ENCODE measurements at places on chromosomes 1 and 21.

DNA sequence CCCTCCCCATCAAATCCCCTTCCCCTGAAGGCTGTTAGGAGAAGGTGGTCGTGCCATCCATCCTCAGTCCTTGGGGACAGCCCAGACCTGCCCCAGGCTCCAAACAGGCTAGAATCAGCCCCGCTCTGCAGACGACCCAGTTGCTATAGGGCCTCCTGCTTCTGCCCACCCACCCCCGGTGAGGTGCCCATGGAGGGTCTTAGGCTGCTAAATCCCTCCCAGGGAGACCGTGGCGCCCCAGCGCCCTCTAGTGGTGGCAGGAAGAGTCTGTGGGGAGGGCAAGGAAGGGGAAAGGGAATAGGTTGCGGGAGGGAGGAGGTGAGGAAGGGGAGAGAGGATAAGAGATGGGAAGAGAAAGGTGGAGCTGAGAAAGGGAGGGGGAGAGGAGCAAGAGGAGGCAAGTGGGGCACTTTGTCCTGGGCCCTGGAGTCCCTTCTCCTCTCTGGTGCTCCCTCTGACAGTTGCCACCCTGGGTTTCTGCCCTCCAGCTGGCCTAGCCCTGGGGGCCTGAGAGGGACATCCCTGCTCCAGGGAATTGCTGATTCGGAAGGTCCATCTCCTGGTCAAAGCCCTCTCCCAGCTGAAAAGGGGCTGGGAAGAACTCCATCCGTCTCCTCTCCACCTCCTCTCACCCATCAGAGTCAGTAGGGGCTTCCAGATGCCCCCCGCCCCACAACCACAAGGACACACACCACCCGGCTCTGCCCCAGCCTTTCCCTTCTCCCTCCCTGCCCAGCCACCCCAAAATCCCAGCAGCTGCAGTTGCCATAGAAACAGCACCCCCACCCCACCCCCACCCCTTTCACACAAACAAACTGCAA lies 55.4 kb downstream of the CAMK2N1 start:
- peak; percentile 23 for DNase-seq

GRCh38 chr1:218516526-218516925 lies 171.4 kb downstream of the TGFB2 start:
- no peak for DNase-seq

DNA sequence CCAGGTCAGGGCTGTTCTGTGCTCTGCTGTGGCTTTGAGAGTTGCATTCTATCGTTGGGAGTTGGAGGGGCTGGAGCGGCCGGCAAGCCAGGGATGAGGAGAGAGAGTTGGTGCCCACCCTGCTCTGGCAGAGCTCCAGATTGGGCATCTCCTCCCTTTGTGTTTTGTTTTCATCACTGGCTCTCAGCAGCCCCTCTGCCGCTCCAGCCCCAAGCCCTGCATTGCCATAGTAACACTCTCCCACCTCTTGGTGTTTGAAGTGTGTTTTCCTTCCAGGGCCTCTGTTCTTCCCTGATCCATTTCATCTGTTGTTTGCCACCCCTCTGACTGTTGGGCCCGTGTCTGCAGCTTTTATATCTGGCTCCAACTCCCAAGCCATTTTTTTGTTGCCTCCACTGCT lies 152.7 kb downstream of the URB2 start:
- DNase-seq, result no peak

DNA sequence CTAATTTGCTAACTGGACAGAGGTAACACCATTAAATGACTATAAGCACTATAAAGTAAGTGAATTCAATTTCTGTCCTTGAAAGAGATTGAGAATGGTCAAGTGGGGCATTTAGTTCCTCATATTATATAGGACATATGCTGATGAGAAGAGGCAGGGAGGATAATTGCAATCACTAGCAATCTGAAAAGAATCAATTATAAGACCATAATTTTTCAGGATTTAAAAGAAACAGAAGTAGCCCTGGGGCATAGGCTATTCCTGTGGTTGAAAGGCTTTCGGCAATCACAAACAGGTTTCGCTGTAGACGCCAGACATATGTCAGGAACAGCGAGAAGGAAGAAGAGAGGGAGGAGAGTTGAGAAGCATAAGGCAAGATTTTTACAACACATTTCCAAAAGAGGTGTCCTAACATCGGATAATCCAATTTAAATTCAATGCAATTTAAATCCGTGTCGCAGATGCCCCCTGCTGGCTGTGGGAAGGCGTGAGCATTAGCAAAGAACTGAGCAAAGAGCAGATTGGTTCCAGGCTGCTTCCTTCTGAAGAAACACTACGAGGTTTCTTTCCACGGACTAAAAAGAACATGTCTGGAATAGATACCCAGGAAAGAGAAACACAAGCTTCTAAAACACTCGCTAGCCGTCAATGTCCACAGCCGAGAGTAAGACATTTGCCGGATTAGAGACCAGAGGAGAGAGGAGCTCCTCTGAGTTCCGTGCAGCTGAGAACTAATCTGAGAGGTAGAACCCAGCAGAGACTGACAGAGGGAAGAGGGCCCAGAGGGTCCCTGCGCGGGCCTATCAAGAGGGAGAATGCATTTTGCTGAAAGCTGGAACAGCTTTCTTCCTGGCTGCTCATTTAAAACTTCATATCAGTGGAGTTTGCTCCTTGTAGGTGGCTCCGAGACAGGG lies 27.9 kb downstream of the RGS5 start:
- peak; percentile 7 for DNase-seq

DNA sequence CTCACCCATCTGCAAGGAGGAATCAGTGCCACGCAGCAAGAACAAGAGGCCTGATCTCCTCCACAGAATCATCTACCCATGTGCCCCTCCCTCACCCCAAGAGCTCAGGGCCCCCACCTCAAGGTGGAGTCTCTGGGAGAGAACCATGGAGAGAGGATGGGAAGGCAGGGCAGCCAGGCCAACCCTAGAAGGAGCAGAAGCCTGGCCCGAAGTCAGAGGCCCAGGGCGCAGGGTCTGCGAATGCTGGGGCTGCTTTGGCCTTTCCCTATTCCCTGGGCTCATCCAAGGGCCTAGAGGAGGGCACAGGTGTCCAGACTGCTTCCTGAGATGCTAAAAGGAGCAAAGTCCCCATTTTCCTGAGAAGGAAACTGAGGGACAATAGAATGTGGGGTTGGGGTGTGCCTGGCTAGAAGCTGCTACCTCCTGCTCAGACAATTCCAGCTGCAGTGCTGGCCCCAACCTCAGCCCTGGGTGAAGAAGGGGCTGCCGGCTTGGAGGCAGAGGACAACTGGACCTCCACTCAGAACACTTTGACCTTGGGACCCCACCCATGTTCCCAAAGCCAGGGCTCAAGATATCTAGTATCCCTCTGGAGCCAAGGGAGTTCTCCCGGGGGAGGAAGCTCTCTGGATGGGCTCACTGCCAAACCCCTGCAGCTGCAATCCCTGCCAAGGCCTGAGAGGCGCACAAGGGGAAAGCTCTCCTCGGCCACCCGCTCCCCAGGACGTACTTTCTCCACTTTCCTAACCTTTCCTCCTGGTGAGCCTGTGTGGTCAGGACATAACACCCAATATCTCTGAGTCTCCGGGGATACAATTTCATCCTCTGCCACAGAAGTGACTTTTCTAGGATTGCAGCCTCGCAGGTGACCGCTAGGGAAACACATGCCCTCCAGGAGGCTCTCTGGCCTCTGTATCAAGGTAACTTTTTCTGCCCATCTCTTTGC lies 16.6 kb upstream of the LEMD1 start:
- no peak for DNase-seq

Measured in activated CD8-positive, alpha-beta memory T cell treated with anti-CD3 and anti-CD28 coated beads for 48 hours (primary cell).